ENCODE measurements at places on chromosomes 1 and 21. TPM values are rescaled to one million over a fixed set of nuclear protein-coding genes. Genes with fewer than 3 reads are reported as not detected.

GRCh38 chr1:181260271-181260670 lies 171.8 kb downstream of the IER5 start:
- H3K27ac ChIP-seq: no peak overlapping the region
- no peaks in the 10 kb centered on the region for H3K27me3 ChIP-seq
- DNase-seq: no peak
- no peaks in the 10 kb centered on the region for H3K36me3 ChIP-seq
- no peak overlapping the region for H3K4me3 ChIP-seq

- H3K27ac ChIP-seq: no peak overlapping the region
- DNase-seq: no peak
- peaks cover 4% of the 10 kb centered on the region for H3K36me3 ChIP-seq
- peaks cover 3% of the 10 kb centered on the region for H3K4me1 ChIP-seq
- H3K27me3 ChIP-seq: no peaks in the 10 kb centered on the region
- no peak overlapping the region for H3K4me3 ChIP-seq
These were observed 21.6 kb downstream of the METTL13 start for GRCh38 chr1:171803045-171803444.

DNA sequence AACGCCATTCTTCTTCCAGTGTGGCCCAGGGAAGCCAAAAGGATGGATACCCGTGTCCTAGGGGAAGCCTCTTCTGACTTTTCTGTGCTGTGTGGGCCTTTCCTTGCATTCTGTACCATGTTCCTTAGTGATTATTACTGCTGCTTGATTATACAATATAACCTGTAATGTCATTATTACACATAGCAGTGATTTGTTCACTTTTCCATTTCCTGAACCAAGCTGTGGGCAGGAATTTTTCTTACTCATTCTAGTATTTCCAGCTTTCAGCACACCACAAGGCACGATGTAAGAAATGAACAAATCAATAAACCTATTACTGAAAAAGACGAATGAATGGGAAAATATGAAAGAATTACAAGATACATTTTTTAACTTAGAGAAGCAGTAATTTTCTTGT lies 8.4 kb upstream of the USP33 start:
- no peaks in the 10 kb centered on the region for H3K27me3 ChIP-seq
- H3K36me3 ChIP-seq: no peaks in the 10 kb centered on the region
- DNase-seq: no peak
- H3K27ac ChIP-seq: no peak overlapping the region
- peaks cover 8% of the 10 kb centered on the region for H3K4me1 ChIP-seq

SUSD4 gene
- 1.8 TPM for total RNA-seq

DNA sequence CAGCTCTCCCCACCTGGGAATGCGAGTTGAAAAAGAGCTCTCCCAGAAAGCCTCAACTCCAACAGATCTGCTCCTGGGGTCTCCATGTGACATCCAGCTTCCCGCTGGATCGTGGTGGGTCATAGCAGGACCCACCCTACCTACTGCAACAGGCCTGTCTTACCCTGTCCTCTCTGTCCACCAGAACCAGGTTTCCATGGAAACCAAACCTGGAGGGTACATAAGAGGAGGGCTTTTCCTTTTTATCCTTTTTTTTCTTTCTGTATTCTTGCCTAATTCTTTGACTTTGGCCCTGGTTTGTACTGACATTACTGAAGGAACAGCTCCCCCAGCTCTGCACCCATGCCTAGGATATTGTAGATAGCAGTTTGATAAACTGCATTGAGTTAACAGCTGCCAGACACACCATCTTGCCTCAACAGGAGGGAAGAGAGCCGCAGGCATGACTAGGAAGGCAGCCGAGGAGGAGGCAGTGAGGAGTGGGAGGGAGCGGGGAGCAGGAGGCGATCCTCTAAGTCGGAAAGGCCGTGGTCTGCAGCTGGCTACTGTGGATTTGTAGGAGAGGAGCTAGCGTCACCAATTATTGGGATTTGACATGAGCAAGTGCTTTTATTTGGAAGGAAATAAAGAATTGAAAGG lies 9.7 kb upstream of the FMOD start:
- no peaks in the 10 kb centered on the region for H3K4me1 ChIP-seq
- no peaks in the 10 kb centered on the region for H3K36me3 ChIP-seq
- H3K4me3 ChIP-seq: no peak overlapping the region
- no peak for DNase-seq

- H3K4me3 ChIP-seq: no peak overlapping the region
- DNase-seq: peak; percentile 36
- H3K27me3 ChIP-seq: no peaks in the 10 kb centered on the region
- no peaks in the 10 kb centered on the region for H3K36me3 ChIP-seq
- peak overlapping the region; percentile 63 for H3K27ac ChIP-seq
- peaks cover 18% of the 10 kb centered on the region for H3K4me1 ChIP-seq
These were observed 21.6 kb downstream of the PTGFRN start for GRCh38 chr1:116931016-116931918.

- peak overlapping the region; percentile 37 for H3K27ac ChIP-seq
- H3K36me3 ChIP-seq: no peaks in the 10 kb centered on the region
These were observed 188.5 kb downstream of the NFIA start for GRCh38 chr1:61270761-61271411.

GJA5 gene
- total RNA-seq: not detected

DNA sequence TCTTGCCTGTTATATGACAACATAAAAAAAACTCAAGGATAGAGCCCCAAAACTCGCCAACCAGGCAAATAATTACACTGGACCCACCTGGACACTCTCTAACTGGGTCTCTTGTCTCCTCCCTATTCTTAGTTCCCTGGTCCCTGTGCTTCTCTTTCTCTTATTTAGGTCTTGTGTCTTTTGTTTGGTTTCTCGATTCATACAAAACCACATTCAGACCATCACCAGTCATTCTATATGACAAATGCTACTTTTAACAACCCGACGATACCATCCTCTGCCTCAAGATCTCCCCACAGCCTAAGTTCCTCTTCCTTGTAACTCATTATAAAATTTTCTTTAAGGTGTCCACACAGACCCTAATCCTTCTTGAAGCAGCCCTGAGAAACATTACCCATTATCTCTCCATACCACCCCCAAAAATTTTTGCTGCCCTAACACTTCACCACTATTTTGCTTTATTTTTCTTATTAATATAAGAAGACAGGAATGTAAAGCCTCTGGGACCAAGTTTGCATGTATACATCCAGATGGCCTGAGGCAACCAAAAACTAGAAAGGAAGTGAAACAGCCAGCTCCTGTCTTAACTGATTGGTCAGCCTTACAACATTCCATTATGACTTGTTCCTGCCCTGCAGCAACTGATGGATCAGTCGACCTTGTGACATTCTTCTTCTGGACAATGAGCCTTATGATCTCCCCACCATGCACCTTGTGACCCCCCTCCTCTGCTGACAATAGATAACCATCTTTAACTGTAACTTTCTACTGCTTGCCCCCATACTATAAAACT lies 638.2 kb downstream of the AMY1C start:
- no peaks in the 10 kb centered on the region for H3K27me3 ChIP-seq
- H3K4me1 ChIP-seq: no peaks in the 10 kb centered on the region
- DNase-seq: no peak
- no peaks in the 10 kb centered on the region for H3K36me3 ChIP-seq
- no peak overlapping the region for H3K4me3 ChIP-seq

LCE3E gene
- total RNA-seq: not detected

DNA sequence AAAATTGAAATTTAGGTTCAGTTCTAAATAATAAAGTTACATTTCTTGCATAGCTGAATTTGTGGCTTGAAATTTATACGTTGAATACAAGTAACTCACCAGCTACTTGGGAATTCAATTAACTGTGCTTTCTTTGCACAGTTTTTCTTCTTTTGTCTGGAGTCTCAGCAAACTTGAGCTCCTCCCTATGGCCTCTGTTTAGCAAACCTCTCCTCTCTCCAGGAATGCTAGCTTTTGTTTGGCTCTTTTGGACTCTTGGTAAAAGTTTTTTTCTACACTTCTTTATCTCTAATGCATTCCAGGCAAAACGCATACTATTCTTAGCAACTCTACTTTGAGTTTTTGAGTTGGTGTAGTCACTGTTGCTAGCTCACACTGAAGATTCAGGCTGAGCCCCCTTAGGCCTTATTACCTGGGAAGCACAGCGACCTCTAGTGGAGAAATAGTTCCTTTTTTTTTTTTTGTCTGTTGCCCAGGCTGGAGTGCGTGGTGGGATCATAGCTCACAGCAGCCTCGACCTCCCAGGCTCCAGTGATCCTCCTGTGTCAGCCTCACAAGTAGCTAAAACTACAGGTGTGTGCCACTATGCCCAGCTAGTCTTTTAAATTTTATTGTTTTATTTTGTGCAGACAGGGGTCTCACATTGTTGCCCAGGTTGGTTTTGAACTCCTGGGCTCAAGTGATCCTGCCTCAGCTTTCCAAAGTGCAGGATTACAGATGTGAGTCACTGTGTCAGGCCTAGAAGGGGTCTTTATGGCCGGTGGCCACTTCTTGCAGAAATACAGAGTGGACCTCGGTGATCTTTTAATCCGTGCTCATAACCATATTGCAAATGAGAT lies 61.7 kb downstream of the CASQ2 start:
- DNase-seq: no peak
- H3K36me3 ChIP-seq: no peaks in the 10 kb centered on the region
- no peak overlapping the region for H3K27ac ChIP-seq
- H3K4me1 ChIP-seq: no peaks in the 10 kb centered on the region
- peaks cover 15% of the 10 kb centered on the region for H3K27me3 ChIP-seq
- H3K4me3 ChIP-seq: no peak overlapping the region

- no peaks in the 10 kb centered on the region for H3K4me1 ChIP-seq
- H3K27me3 ChIP-seq: peaks cover 5% of the 10 kb centered on the region
- no peak for DNase-seq
- H3K36me3 ChIP-seq: no peaks in the 10 kb centered on the region
These were observed 105.9 kb downstream of the LAMC2 start for GRCh38 chr1:183291802-183292514.

CLCA4 gene
- total RNA-seq: not detected

- peaks cover 38% of the 10 kb centered on the region for H3K36me3 ChIP-seq
- H3K4me1 ChIP-seq: peaks cover 10% of the 10 kb centered on the region
- H3K27ac ChIP-seq: no peak overlapping the region
- H3K4me3 ChIP-seq: no peak overlapping the region
- no peaks in the 10 kb centered on the region for H3K27me3 ChIP-seq
- DNase-seq: no peak
These were observed 20.3 kb upstream of the TBX19 start for GRCh38 chr1:168260393-168260792.

DNA sequence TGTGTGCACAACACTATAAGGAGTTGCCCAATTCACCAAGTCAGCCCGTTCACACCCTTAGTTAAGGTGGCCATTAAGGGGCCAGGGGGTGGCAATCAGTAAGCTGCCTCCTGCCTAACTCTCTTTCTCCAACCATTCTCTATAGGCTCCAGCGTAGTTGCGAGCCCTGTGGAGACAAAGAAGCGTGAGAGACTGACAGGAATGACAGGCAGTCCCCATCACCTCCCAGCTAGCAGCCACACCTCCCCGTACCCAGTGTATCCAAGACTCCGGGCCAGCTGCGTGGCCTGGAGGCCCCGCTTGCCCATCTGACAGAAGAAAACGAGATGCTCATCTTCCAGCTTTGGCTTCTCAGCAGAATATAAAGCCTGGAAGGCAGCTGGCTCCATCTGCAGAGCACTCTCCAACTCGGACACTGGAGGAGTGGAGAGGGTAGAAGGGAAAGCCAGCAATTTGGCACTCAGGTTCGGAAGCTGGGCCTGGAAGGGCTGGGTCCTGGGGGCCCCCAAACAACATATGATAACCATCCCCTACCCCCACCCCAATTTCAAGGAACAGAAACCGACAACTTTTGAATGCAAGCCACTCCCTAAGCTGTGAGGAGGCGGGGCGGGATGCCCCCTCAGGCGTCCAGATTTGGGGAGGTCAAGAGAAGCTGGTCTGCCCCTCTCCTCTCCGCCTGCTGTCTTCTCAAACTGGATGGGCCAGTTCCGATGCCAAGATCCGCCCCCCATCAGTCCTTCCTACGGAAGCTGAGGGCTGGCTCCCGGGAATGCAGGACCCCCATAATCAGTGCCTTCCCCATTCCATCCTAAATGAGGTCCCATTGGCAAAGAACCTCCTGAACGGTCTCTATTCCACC lies 872 bp downstream of the TSTD1 start:
- H3K4me3 ChIP-seq: peak overlapping the region; percentile 88
- no peak for DNase-seq
- H3K27ac ChIP-seq: no peak overlapping the region
- peaks cover 40% of the 10 kb centered on the region for H3K4me1 ChIP-seq
- peaks cover 19% of the 10 kb centered on the region for H3K36me3 ChIP-seq
- H3K27me3 ChIP-seq: no peaks in the 10 kb centered on the region

DNA sequence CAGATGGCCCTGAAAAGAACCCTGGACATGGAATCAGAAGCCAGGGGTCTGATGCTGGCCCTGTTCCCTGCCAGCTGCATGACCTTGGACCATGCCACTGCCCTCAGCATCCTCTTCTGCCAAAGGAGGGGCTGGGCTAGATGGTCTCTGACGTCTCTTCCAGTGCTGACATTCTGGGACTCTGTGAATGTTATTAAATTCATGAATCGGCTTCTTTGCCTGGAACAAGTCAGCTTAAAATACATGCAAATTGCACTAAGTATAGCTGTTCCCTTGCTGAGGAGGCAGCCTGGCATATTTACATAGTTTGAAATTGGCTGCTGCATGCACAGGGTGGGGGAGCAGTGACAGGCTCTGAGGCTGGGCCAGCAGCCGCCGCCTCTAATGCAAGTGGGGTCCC lies 23.8 kb downstream of the KCNA2 start:
- H3K36me3 ChIP-seq: no peaks in the 10 kb centered on the region

DNA sequence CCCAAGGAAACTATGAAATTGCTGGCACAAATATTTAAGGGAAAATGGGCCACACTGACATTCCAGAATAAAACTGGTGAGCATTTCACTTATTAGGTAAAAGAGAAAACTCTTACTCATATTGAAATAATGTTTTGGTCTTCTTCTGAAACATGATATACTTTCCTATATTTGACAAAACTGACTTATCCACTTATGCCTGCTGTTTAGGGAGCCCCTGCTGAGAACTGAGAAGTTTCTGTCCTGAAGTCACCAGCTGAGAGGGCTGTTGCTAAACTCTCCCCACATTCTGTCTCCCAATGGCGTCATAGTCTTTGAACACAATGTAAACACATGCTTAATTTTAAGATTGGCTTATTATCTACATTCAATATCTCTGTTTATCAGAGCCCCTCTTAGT lies 46.8 kb upstream of the ZC3H11B start:
- H3K27me3 ChIP-seq: peaks cover 26% of the 10 kb centered on the region
- no peaks in the 10 kb centered on the region for H3K36me3 ChIP-seq
- DNase-seq: no peak
- H3K27ac ChIP-seq: no peak overlapping the region
- H3K4me1 ChIP-seq: no peaks in the 10 kb centered on the region

SLC45A3 gene
- total RNA-seq: 0.15 TPM

KLHL20 gene
- total RNA-seq: 13.0 TPM

- H3K4me1 ChIP-seq: no peaks in the 10 kb centered on the region
- no peaks in the 10 kb centered on the region for H3K36me3 ChIP-seq
- no peak overlapping the region for H3K27ac ChIP-seq
- no peak overlapping the region for H3K4me3 ChIP-seq
These were observed 150.4 kb downstream of the ADGRL4 start for GRCh38 chr1:78856096-78856495.

TRABD2B gene
- total RNA-seq: not detected

- H3K4me1 ChIP-seq: peaks cover 26% of the 10 kb centered on the region
- no peak overlapping the region for H3K4me3 ChIP-seq
- DNase-seq: peak; percentile 13
- peaks cover 3% of the 10 kb centered on the region for H3K27me3 ChIP-seq
- no peak overlapping the region for H3K27ac ChIP-seq
- H3K36me3 ChIP-seq: no peaks in the 10 kb centered on the region
These were observed 6.0 kb upstream of the TGFBR3 start for GRCh38 chr1:91891969-91892368.

Measured in activated naive CD4-positive, alpha-beta T cell treated with anti-CD3 and anti-CD28 coated beads for 36 hours (primary cell).